ENCODE measurements at places on chromosomes 2 and 18.

- DNase-seq: no peak
Measured at GRCh38 chr18:42333558-42333957, 378.5 kb downstream of the PIK3C3 start.

DNA sequence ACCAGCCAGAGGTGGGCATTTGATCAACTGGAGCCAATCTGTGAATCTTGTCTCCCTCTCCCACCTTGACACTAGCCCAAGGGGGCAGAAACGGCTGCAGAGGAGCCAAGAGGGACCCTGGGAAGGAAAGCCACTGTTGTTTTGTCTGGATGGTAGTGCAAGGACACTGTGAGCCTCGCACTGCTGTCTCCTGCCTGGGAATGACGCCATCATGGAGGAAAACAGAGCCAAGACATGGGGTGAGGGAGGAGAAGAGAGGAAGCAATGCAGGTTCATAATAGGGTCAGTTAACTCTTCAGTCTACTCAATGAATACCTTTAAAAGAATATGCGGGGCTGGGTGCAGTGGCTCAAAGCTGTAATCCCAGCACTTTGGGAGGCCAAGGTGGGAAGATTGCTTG lies 231.1 kb upstream of the AGAP1 start:
- DNase-seq: no peak

DNA sequence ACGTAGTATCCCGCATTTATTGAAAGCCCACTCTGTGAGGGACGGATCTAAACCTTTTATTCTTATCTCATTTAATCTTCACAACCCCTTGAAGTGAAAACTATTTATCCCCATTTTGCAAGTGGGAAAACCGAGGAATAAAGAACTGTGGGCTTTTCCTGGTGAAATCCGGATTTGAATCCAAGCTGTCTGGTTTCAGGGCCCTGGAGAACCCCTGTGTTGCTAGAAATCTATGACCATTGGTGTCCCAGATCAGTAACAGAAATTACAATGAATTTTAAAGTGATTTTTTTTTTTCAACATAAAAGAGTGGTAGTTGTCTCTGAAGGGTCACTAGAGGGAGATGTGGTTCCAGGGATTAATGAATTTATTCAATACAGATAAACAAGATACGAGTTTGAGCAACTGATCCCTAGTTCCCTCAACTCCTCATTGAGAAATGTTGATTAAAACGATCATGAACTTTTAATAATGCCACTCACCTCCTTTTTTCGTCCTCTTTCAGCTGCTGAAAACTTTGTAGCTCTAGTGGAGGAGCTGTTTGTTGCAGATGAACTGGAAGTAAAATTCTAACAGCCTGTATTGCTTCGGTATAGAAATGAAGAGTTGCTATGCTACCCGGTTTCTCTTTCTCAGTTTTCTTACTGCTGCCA lies 940 bp downstream of the XRCC5 start:
- no peak for DNase-seq

DNA sequence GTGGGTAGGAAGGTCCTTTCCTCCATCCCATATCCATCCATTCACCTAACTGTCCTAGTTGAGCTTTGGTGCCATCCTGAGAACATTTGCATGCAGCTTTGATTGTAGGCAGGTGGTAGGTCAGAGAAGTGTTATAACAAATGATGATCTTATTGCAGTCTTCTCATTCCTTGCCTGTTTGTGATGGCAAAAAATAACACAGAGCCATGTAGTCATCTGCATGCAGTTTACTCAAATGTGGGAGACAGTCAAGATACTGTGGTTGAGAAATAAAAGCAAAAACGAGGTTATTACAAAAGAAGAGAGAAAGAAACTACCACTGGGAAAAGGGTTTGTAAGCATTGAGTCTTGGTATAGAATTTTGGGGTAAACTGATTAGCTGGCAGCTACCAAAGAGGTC lies 66.3 kb downstream of the AOX1 start:
- DNase-seq: no peak

DNA sequence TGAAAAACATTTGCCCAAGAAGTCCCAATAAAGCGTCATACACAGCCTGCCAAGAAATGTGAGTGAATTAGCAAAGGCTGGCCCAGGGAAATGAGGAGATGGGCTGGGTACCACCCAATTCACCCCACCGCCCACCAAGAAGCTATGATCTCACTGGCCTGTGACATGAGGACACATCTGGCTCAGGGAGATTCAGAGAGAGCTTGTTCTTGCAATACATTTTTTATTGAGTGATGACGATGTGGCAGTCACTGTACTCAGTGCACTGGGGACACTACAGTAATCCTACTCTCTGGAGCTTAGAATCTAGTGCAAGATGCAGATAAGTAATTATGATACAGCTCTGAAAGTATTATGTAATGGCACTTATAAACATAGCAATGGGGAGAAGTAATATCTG lies 64.6 kb upstream of the IGFBP2 start:
- no peak for DNase-seq

DNA sequence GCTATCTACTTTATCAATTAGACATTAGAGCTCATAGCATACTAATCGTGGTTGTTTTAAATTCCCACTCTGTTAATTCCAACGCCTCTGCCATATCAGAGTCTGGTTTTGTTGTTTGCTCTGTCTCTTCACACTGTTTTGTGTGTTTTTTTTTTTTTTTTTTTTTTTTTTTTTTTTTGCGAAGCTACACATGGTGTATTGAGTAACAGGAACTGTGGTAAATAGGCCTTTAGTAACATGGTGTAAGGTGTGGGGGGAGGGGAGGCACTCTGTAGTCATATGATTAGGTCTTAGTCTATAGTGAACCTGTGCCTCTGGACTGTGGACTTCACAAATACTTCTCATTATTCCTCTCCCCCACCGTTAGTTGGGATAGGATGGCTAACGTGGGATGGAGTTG lies 370.7 kb upstream of the RAB12 start:
- DNase-seq: no peak

DNA sequence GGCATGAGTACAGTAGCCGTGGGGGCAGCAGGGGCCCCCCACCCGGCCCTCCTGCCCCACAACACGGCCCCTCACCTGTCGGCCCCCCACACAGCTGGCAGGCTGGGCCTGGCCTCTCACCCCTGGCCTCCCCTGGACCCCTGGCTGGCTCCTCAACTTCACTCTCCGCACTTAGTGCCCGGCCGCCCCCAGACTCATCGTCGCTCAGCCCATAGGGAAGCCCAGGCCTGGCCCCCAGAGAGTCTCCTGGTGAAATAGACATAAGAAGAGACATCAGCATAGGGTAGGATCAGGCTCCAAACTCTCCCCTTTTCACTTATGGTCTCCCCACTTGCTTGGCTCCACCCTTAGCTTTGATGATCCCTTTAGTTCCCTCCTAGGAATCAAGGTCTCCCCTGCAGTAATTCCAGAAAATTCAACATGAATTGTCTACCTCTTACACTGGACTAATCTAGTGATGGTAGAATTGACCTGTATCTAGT lies 1.7 kb downstream of the ZNF513 start:
- DNase-seq: no peak

GRCh38 chr2:119257198-119257597 lies 33.6 kb downstream of the STEAP3 start:
- no peak for DNase-seq

DNA sequence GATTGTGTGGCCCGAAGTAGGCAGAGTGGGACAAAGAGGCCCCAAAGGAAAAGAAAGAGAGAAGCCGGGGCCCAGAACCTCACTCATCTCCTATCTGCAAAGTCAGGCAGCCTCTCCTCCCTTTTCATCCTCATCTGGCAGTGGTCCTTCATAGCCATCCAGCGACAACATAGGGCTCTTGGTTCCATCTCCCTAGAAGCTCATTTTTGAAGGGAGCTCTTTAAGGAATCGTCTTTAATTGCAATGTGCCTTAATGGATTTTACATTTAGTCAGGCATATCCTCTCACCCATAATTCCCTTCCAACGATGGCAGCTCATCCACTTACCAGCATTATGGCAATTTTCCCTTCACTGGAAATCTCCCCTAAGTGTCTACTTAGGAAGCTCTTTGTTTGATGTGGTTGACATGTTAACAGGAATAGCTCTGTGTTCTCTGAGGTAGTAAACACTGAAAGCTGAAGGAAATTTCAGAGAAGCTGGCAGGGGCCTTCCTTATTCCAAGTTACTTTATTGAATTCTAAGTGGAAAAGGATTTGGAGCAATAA lies 780.6 kb downstream of the TSN start:
- no peak for DNase-seq

DNA sequence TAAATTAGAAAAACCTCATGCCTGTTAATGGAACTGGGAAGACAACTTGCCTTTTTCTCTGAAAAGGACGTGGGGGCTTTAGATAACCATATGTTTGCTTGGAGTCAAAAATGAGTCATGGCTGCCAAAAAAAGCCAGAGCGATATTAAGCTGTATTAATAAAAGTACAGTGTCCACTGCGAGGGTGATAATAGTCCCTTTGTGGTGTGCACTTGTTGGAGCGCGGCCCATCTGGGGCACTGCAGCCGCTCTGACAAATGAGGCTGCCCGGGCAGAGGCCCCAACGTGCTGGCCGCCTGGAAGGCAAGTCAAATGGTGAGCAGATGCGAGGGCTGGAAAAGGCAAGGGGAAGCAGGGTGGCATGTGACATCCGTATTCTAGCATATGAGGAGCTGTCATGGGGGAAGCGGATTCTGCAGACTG lies 103.3 kb upstream of the NCK2 start:
- no peak for DNase-seq

- no peak for DNase-seq
Measured at GRCh38 chr2:58667137-58667774, 426.1 kb upstream of the FANCL start.

DNA sequence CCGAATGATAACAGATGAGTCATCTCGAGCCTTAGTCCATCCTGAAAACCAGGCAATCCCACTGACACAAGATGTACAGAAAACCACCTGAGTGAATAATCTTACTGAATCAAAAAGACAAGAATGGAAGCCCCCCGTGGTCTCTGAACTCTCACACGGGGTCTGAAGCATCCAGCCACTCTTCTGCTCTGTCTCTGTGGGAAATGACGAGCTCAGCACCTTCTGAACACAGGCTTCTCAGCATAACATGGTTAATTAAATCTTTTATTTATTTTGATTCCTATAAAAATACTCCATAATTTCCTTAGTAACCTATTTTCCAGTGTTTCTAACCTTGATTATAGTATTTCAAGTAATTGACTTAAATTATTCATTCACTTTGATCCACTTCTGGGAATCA lies 203.7 kb downstream of the TMEM163 start:
- DNase-seq: no peak

- no peak for DNase-seq
Measured at GRCh38 chr2:238069021-238069709, 8.4 kb downstream of the SCLY start.

- no peak for DNase-seq
Measured at GRCh38 chr18:63073481-63073880, 246.1 kb downstream of the BCL2 start.

DNA sequence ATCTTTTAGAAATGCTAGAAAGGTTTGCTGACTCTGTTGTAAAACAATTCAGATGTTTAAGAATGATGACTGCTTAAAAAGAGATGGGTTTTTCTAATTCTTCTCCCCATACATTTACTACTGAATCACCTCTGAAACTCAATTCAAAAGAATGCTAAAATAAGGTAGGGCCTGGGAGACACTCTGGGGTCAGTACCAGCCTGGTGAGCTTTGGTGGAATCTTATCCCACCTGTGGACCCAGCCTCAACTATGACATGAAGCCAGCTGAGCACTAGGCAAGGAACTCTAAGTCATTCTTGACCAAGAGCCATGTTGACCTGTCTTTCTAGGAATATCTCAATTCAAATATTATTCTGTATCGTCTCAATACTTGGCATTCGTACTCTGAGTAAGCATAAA lies 44.3 kb downstream of the IWS1 start:
- no peak for DNase-seq

GRCh38 chr2:134460583-134460998 lies 206.7 kb downstream of the MGAT5 start:
- DNase-seq: no peak

DNA sequence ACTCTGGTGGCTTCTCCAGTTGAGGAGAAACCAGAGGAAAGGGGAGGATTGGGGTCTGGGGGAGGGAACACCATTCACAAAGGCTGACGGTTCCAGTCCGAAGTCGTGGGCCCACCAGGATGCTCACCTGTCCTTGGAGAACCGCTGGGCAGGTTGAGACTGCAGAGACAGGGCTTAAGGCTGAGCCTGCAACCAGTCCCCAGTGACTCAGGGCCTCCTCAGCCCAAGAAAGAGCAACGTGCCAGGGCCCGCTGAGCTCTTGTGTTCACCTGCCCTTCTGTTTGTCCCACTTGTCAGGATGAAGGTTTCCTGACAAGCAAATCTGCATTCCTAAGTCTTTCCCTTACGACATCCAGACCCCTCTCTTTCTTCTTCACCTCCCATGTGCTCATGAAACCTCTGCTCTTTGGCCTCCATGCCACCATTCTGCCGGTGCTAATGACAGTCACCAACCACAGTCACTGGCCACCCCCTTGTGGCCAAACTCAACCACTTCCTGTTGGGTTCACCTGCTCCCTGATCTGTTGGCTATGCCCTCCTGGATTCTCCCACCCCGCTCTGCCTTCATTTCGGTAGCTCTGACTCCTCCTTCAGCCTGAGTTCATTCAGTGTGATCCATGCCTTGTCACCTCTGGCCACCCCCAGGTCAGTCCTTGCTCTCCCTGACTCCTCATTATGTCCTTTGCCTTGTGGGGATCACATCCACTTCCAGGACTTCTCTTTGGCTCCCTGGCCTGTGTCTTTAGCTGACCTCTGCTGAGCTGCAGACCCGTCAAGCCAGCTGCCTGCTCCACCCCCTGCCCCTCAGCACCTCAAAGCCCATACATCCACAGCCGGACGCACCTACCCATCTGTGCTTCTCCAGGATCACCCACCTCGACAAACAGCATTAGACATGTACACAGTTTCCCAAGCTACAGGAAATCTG lies 17.6 kb downstream of the EMX1 start:
- DNase-seq: no peak

DNA sequence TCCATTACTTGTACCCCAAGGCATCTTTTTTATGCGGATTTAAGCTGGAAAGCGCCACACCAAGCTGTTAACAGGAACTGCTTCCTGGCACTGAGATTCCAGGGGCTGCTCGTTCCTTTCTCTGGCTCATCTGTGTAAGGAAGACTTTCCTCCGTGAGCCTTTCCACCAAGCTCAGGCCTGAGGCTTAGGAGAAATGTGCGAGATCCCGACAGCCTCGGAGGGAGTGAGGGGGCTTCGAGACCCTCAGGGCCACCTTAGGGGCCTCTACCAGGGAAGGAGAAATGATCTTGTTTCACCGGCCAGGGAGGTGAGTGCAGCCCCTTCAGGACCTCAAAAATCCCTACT lies 17.1 kb downstream of the B3GNT7 start:
- no peak for DNase-seq

DNA sequence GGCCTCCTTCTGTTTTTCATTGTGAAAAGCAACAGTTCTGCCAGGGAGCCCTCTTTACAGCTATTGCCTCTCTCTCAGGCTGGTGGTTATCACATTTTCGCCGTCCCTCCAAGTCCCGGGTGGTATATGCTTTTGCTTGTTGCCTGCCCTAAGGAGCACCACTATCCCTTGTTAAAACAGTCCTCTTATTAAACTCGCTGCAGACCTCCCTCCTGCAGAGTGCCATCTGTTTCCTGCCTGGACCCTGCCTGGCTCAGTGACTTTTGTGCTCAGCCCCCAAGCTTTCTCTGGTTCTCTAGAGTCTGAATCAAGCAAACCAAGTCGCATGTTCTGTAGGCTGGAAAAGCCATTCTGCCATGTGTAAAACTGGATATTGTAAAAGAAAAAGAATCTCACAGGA lies 72.1 kb upstream of the FHL2 start:
- DNase-seq: no peak
